Kidney capillary endothelial cell (primary cell): ENCODE measurements at places on chromosomes 4 and X.

DNA sequence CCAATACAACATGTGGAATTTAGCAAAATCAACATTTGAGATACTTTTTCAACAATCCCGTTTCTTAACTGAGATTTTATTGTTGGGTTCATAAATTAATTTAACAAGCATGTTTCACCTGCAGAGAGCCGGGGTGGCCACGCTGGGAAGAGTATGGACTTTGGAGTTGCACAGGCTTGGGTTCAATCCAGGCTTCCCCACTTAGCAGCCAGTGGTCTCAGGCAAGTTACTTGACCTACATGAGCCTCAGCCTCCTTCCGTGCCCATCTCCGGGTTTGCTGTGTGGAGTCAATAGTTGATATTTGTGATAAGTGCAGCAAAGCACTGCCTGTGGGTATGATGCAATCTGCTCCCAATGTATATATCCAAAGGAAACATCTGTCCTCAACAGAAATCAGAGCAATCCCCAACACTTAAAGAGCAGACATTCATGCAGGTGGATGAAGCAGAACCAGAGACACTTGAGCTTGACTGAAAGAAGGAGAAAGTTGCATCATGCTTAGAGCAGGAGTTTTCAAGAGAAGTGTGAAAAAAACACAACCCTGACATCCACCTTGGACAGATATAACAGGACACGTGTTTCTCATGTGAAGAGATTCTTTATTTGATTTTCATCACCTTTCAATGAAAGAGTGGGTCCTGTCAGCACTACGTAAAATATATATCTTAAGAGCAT, 5.1 kb downstream of the CYTL1 start:
- DNase-seq = no peak

- DNase-seq = no peak
These were observed 30.0 kb upstream of the GALNT7 start for GRCh38 chr4:173138624-173139023.

- DNase-seq = no peak
These were observed 71.2 kb upstream of the GRID2 start for GRCh38 chr4:92232566-92232965.

DNA sequence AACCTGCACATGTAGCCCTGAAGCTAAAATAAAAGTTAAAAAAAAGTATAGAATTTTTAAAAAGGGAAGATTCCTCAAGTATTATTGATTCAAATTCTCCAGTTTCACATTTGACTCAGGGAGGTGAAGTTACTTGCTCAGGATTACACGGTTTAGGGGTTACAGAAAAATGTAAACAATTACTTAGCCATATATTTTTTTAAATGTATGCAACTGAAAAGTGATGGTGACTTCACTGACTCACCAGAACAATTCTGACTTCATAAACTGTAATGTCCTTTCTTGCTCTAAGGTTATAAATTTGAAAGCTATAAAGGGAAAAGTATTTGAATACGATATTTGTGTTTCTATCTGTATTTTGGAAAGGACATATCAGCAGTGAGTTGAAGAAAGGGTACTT, 371.2 kb downstream of the SPRY1 start:
- DNase-seq = no peak

DNA sequence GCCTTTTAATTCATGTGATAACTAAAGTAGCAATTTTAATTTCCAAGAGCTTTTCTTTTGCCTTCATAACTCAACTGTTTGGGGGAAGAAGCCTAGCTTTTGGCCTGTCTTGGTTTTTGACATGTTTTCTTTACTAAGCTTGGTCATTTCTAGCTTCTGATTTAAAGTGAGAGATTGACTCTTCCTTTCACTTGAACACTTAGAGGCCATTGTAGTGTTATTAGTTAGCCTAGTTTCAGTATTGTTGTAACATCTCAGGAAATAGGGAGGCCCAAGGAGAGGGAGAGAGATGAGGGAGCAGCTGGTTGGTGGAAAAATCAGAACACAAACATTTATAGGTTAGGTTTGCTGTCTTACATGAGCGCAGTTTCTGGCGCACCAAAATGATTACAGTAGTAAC, 44.8 kb downstream of the DCLK2 start:
- no peak for DNase-seq

- no peak for DNase-seq
These were observed 23.1 kb downstream of the ACSL1 start for GRCh38 chr4:184802697-184803015.

DNA sequence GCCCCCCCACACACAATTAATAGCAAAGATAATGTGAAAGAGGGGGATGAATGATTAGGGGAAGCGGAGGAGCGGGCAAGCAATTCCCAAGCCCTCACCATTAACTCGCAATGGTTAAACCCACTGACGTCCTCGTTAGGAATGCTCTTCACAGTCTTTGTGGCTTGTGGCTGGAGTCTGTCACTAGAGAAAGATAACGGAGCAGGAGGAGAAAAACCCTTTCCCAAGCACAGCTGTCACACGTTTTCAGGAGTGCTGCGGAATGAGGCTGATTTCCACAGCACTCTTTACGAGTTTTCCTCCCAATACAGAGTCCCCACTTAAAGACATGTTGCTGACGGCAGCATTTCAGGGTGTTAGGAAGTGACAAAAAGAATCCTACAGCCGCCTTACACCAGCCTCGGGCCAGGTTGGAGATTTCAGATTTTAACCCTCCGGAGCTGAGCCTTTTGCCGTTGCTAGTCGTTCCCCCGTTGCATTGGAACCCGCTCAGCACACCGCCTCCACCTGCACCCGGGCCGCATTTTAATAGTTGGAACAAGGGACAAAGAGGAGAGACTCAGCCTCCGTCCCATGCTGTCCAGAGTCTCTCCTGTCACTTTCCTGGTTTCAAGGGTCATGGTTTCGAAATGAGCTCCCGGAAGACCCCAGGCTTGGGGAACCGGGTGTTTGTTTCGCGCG, 92.2 kb downstream of the GEMIN8 start:
- no peak for DNase-seq

- peak; percentile 62 for DNase-seq
These were observed 34.3 kb downstream of the NLGN3 start for GRCh38 chrX:71178908-71179307.

- DNase-seq = peak; percentile 74
These were observed 62.4 kb upstream of the PDLIM3 start for GRCh38 chr4:185597532-185598188.

DNA sequence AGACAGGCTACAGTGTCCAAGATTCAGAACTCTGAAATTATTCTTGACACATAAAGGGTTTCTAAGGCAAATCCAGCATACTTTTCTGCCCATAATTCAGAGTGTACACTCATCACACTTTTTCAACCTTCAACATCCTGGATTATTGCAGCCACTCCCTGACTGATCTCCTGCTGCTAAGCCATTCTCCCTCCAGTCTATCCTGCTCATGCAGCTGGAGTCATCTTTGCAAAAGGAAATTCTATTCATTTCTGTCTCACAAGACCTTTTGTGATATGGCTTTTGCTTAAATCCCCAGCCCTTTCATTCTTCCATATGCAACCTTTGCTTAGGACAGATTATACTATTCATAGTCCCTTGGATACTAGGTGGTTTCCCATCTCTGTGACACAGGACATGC, 236.1 kb upstream of the LDB2 start:
- no peak for DNase-seq

- no peak for DNase-seq
These were observed 174.1 kb downstream of the CBR4 start for GRCh38 chr4:168835880-168836454.

GRCh38 chr4:533318-534100, 34.5 kb downstream of the PIGG start:
- DNase-seq = no peak

GRCh38 chrX:120294651-120295050, 16.6 kb downstream of the TMEM255A start:
- no peak for DNase-seq

GRCh38 chr4:140858897-140859296, 102.7 kb upstream of the TBC1D9 start:
- no peak for DNase-seq

DNA sequence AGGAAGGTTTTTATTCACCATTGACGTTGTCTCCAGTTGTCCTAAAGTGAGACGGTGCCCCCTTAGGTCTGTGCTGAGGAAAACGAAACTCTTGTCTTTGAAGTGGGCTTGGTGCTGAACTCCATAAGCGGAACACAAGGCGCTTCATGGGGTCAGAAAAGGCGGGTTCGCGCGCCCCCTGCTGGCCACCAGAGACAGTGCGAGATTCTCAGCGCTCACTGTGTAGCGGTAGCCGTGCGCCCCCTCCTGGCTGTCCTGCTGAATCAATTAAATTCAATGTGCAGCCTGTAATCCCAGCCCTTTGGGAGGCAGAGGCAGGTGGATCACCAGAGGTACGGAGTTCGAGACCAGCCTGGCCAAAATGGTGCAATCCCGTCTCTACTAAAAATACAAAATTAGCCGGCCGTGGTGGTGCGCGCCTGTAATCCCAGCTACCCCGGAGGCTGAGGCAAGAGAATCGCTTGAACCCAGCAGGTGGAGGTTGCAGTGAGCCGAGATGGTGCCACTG, 64.1 kb downstream of the RLIM start:
- peak; percentile 57 for DNase-seq

GRCh38 chr4:150072906-150073714, 5.1 kb upstream of the DCLK2 start:
- no peak for DNase-seq
